CD4-positive, alpha-beta T cell treated with Interleukin-6 for 4 hours (primary cell): ENCODE measurements at places on chromosomes 5 and 9.

- DNase-seq = no peak
Measured at GRCh38 chr5:72661405-72661804, 154.2 kb upstream of the ZNF366 start.

DNA sequence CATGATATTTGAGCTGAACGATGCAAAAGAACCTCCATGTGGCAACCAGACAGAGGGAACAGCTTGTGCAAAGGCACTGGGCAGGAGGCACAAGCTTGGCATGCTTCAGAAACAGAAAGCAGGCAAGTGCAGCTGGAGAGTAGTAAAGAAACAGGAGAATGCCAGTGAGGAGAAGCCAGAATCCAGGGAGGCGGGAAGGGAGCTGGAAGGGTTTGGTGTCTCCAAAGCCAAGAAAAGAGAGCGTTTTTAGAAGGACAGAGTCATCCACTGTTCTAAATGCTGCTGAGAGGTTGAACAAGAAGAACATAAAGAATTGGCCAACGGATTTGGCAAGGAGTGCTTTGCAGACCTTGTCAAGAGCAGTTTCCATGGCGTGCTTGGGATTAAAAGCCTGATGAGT is 124.7 kb downstream of the TLE1 start:
- DNase-seq = no peak

DNA sequence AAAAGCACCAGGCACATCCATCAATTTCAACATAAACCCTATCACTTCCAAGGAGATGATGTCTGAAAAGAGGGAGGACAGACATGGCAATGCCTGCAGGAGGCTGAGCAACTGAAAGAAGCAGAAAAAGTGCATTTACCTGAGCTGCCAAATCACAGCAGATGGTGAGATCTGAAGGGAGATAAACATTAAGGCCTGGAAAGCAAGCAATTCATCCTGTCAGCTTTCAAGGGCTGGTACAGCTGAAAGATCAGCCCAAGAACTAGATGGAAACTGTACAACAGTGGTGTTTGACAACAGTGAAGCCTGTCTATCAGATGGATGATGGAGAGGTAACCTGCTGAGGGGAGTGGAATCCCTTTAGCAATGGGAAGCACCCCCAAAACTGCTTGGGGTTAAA is 433.2 kb upstream of the ZNF608 start:
- DNase-seq = no peak

GRCh38 chr5:138577452-138577851 is 2.3 kb upstream of the HSPA9 start:
- DNase-seq = no peak

DNA sequence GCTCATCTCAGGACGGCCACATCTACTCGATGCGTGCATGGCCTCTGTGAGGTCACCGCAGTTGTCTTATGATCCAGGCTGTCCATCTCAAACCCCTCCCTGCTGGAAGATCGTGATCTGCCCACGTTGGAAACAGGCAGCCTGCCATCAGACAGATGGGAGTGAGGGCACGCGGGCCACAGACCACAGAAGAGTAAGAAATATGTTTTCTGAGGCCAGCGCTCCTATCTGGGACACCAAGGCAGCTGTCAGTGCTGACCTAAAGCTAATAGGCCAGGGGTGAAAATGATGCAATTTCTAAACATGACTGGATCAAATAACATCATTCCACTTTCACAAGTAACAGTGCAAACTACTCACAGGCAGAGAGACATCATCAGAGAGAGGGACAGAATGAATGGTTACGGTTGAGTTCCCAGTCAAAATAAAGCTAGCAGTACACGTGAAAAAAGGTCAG is 57.1 kb upstream of the CER1 start:
- DNase-seq = no peak
